ENCODE measurements at places on chromosomes 16 and 17.

GRCh38 chr16:52069866-52070265 lies 477.1 kb downstream of the TOX3 start:
- DNase-seq: no peak

- no peak for DNase-seq
Observed at GRCh38 chr17:11122908-11123307, 118.1 kb upstream of the SHISA6 start.

- DNase-seq: no peak
Observed at GRCh38 chr17:44960691-44961090, 7.4 kb downstream of the C1QL1 start.

- no peak for DNase-seq
Observed at GRCh38 chr17:45370949-45371413, 54.2 kb upstream of the MAP3K14 start.

- DNase-seq: peak; percentile 18
Observed at GRCh38 chr17:10327640-10328039, 45.2 kb downstream of the MYH13 start.

- DNase-seq: no peak
Observed at GRCh38 chr17:20063665-20064648, 54.8 kb downstream of the SPECC1 start.

- no peak for DNase-seq
Observed at GRCh38 chr17:40190197-40191021, 13.1 kb downstream of the RAPGEFL1 start.

- no peak for DNase-seq
Observed at GRCh38 chr17:37090941-37091340, 142.2 kb downstream of the AATF start.

- DNase-seq: no peak
Observed at GRCh38 chr17:27407916-27408864, 48.1 kb upstream of the KSR1 start.

- DNase-seq: no peak
Observed at GRCh38 chr17:42908872-42909700, 8.5 kb downstream of the G6PC1 start.

DNA sequence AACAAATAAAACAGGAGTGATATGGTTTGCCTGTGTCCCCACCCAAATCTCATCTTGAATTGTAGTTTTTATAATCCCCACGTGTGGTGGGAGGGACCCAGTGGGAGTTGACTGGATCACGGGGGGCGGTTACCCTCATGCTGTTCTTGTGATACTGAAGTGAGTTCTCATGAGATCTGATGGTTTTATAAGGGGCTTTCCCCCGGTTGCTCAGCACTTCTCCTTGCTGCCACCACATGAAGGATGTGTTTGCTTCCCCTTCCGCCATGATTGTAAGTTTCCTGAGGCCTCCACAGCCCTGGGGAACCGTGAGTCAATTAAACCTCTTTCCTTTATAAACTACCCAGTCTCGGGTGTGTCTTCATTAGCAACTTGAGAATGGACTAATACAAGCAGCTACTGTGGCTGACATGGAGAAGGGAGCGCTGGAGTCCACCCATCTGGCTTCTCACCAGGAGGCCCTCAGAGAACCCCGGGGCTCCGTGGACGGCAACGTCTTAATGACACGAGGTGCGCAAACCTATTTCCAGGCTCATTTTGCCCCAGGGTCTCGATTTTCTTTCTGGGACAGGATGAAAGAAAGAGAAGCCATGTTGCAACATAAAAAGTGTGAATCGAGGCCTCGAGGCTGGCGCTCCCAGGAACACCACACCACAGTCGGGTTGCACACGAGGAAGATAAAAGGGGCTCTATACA lies 129.5 kb downstream of the DYNLRB2 start:
- no peak for DNase-seq

DNA sequence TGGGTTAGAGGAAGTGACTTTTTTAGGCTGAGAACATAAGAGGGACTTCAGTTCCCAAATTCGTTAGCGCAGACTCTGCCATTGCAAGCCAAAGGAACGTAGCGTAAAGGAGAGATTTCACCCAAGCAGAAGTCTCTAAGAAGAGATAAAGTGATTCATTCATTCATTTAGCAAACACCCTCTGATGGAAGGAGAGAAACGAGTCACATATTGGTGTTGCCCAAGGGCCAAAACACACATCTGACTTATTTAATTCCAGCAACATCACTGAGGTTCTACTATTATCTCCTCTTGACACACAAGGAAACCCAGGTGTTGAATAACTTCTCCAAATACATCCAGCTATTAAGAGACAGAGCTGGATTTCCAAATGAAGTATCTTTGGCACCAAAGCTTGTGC lies 85.7 kb upstream of the CACNG3 start:
- DNase-seq: no peak

DNA sequence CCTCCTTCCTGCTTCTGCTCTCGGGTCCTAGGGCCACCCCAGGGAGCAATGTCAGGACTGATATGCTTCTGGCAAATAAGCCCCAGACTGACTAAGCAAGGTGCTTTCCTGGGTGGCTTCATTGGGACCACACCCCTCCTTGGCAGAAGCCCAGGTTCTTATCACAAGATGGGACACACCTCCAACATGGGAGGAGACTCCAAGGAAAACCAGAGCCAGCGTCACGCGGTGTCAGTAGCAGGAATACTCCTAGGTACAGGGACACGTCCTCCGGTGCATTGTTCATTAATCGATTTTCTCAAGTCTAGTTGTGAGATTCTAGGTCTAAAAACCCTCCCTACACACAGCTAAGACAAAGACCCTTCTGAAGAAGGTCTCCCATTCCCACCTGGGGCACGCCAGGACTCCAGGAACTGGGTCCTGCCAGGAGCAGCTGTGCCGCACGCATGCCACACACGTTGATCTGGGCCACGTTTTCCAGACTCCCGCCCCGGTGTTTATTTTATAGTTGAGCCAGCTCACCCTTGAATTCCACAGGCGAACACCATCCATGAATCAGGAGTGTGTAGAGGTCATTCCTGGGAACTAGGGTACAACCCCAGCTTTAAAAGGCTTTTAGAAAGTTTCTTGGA lies 30.8 kb downstream of the FA2H start:
- no peak for DNase-seq

DNA sequence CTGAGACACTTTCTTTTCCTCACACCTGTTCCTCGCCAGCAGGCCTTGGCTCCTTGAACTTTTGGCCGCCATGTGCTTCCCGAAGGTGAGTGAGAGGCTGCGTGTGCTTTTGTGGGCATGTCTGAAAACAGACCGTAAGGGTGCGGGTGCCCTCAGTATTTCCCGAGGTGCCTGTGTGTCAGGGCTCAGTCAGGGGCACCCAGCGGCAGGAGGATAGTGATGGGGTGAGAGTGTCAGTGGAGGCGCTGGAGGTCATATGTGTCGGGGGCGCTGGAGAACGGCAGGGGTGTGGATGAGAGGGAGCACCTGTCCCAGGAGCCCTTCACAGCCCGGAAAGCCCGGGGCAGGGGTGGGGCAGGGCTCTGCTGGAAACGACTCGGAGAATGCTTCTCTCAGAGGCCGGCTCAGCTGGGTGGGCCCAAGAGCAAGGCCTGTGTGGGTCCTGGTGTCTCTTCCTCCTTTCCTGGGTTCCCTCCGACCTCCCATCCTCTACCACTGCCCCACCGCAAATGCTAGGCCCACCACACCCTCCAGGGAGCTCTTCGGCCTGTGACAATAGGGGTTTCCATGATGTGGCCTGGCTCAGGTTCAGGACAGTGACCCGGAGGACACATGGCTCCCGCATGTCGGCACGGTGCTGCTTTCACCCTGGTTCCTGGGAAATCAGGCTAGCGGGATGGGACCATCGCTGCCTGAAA lies 451 bp downstream of the IL32 start:
- DNase-seq: no peak

DNA sequence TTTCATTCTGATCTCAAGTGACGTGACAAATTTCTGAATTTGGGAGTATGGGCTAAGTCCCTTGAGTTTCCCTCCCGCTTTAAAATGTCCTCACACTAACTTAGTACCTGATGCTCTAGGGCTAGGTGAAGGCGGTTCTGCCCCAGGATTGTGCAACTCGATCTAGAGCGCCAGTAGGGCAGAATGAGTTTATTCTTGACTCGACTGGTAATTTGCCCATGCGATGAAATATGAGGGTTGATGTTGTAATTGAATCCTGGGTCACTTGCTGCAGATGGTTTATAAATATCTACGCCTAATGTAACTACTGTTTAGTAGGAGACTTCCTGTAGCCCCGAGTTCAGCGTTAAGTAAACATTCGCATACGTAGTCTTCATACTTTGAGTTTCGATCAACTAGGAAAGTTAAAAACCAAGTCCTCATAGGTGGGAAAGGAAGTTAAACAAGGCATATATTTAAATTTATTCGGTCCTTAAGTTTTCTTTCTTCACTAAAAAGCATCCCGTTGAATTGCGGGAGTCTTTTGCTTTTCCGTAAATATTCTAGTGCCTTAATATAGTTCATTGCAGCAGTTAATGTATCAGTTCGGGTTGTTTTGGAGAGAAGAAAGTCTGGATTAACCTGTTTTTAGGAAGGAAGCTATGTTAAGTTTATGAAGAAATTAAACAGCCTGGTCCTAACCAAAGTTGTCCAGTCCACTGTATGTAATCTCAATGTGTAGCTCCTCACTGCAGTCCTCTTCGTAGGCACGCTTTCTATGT lies 1.6 kb downstream of the CTCF start:
- no peak for DNase-seq

DNA sequence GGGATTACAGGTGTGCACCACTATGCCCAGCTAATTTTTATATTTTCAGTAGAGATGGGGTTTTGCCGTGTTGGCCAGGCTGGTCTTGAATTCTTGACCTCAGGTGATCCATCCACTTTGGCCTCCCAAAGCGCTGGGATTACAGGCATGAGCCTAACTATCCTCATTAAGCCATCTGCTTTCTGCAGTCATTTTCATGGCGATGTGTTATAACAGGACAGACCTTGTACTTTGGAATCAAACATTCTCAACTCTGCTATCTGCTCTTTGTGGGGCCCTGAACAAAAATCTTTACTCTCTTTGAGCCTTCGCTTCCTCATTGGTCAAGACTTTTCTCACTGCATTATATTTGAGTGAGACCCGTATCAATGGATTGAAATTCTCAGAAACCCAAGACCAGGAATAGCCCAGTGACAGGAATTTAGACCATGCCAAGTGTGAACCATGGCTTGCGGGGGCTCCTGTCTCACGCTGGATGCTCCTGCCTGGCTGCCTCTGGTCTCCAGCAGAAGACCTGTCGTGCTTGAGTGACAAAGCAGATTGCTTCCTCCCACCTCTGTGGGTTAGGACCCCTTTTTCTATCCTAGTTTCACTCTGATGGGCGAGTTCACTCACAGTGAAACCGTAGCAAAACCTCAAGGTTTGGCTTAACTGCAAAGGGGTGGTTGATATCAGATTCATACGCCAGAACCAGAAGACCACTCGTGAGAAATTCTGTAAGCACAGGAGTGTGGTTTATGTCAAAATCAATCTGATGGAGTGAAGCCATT lies 519.1 kb downstream of the MAF start:
- DNase-seq: no peak

DNA sequence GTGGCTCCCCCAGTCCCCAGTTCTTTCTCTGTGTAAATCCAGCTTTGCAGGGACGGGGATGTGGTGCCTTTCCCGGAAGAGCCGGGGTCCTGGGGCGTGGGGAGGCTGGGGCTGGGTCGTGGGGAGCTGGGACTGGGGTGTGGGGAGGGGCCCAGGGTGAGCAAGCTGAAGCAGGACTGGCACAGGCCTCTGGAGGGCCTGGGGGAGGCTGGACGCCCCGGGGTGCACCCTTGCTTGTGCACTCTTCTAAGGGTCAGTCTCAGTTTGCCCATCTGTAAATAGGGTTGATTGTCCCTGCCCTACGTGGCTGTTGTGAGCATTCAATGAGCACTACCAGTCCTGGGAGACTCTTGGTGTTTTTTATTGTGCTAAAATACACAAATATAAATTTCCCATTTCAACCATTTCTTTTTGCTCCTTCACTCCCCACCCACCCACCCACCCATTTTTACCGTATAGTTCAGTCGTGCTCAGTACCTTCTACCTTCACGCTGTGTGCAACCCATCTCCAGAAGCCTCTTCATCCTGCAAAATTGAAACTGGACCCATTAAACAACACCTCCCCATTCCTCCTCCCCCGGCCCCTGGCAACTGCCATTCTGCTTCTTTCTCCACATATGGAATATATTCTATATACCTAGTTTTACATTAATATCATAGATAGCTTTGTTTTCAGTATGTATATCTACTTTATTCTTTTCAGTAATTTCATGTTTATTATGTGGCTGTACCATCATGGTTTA lies 7.8 kb upstream of the TBC1D3B start:
- no peak for DNase-seq

DNA sequence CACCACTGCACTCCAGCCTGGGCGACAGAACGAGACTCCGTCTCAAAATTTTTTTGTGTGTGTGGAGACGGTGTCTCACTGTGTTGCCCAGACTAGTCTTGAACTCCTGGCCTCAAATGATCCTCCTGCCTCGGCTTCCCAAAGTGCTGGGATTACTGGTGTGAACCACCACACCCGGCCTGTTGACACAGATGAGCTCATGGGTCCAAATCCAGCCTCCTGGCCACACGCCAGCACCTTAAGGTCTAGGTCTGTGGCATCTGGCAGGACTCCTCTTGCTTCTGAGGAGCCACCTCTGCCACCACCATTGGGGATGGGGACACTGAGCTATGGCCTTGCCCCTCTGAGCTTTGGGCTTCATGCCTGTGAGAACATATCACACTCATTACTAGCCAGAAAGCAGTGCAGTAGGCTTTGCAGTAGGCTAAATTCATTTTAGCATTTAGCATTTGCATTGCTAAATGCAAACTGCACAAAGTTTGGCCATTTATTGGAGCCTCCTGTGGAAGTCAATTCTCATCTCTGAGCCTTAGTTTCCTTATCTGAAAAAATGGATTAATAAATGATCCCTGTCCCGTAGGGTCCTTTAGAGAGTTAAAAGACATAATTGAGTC lies 5.5 kb upstream of the CDIPT start:
- DNase-seq: no peak

GRCh38 chr16:74586948-74587347 lies 20.0 kb downstream of the GLG1 start:
- DNase-seq: no peak

DNA sequence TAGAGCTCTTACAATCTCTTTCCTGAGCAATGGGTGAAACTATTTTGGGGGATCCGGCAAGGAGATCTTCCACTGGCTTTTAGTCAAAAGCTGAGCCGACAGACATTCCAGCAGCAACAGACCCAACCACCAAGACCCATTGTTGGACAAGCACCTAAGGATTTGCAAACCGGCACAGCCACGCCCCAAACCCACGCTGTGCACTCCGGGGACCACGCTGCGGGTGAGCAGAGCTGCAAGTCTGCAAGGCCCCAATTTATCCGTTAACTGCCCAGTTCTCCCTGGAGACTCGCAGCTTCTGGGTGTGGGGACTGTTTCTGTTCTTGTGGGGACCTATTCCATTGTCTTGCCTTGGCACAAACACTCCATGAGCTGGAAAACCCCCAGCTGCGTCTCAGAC lies 45.9 kb downstream of the C16orf95 start:
- no peak for DNase-seq

GRCh38 chr16:86974120-86974519 lies 343.1 kb downstream of the C16orf95 start:
- DNase-seq: no peak

- DNase-seq: no peak
Observed at GRCh38 chr17:45703806-45704205, 80.3 kb upstream of the CRHR1 start.

- DNase-seq: no peak
Observed at GRCh38 chr17:74777901-74778515, 1.9 kb upstream of the NAT9 start.

Measured in activated T-helper 1 cell treated with anti-CD3 and anti-CD28 coated beads, Interleukin-2, amount 50 U/mL, for 16 hours (primary cell).